RCC 7860 (cell line): ENCODE measurements at places on chromosomes 2 and 18.

DNA sequence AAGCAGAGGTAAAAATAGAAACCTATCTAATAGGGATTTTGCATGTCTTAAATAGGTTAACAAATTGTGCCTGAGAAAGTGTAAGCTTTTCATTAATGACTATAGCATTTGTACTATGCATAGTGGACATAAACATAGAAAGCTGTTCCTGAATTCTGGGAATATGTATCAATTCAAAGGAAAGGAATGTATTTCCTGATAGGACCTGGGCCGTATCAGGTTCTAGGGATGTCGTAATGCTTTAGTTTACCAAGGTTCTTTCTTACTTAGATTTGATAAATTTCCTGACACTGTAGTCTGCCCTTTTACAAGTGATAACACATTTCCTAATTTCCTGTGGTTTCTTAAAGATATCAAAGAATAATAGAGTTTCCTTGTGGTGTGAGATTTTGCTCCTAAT is 191.3 kb downstream of the CDH7 start:
- no peak for DNase-seq

- no peak for DNase-seq
Measured at GRCh38 chr2:45834858-45835257, 183.4 kb downstream of the PRKCE start.

DNA sequence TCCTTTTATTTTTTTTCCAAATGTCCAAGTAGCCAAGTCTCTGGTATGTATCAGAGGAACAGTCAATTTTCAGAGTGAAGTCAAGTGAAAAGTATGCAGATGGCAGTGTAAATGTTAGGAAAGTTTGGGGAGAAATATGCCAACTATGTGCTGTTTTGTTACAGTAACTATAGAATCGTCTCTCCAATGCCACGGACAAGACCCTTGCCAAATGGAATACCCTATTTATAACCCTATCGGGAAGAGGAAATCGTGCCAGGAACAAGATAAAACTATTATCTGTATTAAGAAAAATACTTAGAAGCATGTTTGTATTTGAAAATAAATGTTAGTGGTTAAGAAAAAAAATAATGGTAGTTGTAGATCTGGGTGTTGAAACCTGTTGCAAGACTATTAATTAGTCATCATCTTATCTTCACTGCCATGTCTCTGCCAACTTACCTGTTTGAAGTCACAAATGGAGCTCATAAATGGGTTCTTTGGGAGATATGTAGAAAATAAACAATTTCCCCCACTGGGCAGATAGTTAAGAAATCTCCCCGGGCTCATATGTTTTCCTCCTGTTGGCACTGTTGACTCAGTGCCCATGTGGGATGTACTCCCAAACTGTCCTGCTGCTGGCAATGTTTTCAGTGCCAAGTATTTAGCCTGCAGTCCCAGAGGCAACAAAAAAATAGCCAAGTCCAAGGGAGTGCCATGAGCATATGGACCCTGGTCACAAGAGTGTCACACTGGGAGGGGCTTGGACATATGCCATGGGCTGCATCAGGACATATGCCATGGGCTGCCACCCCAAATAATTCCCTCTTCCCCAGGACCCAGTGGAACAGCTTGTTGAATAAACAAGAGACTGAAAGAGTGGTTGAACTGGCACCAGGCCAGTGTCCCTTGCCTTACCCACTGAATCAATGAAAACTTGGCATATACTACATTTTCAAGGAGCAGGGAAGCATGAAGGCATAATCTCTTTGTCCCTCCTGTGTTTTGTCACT is 366.9 kb downstream of the OSR1 start:
- DNase-seq = peak; percentile 26

DNA sequence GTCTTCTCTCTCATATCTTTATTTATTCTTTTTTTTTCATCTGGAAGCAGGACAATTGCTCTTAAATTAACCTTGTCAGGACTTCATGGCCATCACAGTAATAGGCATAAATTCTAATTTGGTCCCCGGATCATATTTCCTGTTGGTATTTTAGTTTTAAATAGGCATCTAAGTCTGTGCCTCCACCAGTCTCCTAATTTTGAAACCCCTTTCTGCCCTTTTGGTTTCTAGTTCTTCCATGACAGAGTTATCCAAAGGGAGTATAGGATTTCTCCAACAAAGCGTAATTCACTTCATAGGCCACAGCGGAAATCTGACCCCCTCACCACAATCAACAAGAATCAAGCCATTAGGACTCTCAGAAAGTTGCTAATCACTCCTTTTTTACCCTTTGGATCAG is 3.8 kb downstream of the EPHA4 start:
- DNase-seq = no peak

- DNase-seq = no peak
Measured at GRCh38 chr2:72932805-72933204, 15.5 kb downstream of the EMX1 start.
